ENCODE measurements at places on chromosomes 2 and 18. TPM values are rescaled to one million over a fixed set of nuclear protein-coding genes. Genes with fewer than 3 reads are reported as not detected.
A peak's percentile ranks its signal among the peaks of the same experiment; 100 is the strongest.

DNA sequence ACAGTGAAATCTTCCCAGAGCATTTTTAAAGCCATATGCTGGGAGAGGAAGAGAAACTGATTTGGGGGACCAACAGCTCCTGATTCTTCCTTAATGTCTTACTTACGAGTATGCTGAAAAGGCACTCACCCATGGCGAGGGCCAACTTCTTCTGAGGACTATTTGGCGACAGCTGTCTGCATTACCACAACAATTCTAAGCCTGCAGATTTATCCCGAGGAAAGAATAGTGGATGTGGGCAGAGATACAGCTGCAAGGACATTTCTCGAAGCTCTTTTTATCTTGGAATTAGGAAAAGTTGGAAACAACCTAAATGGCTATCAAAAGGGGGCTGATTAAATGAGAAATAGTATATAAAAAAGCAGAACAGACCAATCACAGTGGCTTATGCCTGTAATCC is 40.3 kb upstream of the FHL2 start:
- no peak for DNase-seq

- DNase-seq: no peak
These were observed 213.9 kb downstream of the VAPA start for GRCh38 chr18:10127729-10128128.

The DPYSL5 gene
- total RNA-seq: 6.9 TPM

- DNase-seq: no peak
These were observed 548.8 kb upstream of the NRP2 start for GRCh38 chr2:205133544-205133943.

- DNase-seq: no peak
These were observed 1367.7 kb upstream of the CELF4 start for GRCh38 chr18:38933322-38933721.

DNA sequence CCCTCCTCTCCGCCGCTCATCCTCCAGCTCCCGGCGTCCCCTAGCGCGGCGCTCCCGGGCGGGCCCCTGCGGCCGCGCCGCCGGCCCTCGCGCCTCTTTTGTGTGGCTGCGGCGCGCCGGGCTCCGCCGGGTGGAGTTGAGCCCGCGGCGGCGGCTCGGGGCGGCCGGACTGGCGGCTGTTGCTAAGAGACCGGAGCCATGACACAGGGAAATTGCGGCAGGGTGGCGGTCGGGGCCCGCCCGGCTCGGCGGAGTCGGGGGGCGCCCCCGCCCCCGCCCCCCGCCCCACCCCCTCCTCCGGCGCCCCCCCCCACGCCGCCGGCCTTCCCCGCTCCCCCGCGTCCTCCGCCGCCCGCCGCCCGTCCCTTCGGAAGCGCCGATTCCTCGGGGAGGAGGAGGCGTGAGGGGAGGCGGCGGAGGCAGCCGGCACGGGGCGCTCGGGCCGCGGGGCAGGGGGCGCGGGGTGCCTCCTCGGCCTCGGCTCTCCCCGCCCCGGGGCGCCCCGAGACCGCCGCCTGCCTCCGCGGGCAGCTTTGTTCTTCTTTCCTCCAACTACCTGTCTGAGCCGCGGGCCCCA is at the start of gene TMEM200C:
Gene TMEM200C (minus strand): TSS at position 224 of the 577 bp plus-strand sequence. CDS start 3,459 bp downstream, outside the sequence.
- no peak for DNase-seq

DNA sequence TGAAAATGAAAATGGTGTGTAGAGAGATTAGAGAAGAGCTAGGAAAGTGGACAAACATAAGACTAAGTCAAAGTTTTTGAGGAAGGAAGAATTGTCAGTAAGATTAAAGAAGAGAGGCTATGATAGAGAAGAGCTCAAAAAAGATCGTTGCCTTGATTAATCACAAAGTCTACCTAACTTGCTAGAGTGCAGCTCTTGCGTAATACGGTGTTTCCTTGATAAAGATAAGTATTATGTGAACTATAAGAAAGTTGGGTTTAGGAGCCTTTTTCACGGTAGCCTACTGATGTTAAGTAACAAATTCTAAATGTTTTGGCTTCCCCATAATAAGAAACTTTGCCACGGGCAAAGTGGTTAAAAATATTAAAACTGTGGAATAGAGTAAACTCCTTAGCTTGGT is 226.4 kb upstream of the NRXN1 start:
- DNase-seq: no peak

DNA sequence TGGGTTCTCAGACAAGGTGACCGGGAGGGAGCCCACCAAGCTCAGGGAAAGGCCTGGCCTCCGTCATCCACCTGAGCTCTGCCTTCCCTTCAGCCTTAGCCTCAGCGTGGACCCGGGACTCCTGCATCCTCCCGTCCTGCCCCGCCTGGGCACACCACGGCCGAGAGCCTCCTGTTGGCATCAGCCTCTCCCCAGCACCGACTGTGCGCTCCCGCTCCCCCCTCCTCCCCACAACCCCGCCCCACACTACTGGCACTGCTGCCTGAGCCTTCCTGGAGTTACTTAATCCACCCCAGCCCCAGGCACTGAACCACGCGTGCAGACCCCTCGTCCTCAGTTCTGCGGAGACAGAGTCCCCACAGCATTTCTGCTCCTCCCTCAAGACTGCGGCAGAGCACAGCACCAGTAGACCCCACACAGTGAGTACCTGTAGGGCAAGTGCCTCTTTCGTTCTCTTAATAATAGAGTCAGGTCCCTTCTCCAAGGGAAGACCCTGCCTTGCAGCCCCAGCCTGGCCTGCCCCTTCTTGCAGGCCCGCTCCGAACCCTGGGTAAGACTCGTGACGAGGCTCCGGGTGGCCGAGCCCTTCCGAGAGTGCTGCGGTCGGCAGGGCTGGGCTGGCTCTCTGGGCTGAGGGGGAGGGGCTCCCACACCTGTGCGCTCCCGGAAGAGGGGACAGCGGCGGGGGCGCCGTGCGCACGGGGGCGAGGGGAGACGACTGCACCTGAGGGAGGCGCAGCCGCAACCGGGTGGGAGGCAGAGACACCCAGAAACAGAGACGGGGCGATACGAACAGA is at the start of gene AMER3:
Gene AMER3 (plus strand): TSS at position 285 of the 797 bp plus-strand sequence. CDS start 6,533 bp downstream, outside the sequence.
- peak; percentile 81 for DNase-seq

The ATOH8 gene
- 0.22 TPM for total RNA-seq
